ENCODE measurements at places on chromosomes 12 and 14.

GRCh38 chr12:70852416-70853150, 68.0 kb downstream of the PTPRR start:
- DNase-seq, result no peak

DNA sequence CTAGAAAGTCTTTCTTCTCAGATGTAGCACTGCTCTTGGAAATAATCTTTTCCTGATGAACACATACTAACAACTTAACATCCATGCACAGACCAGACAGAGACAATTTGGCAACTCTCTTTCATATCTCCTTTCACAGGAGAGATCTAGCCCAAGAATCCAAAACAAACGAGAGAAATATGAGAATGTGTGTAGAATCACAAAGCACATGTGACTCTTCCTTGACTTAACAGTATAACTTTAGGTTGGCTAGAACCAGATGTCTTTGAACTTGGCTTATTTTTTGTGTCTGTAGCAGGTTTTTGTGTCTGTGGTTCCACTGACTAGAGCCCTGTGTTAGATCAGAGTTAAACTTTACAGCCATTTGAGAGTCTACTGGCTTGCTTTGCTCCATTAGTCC, 114.2 kb downstream of the STXBP6 start:
- no peak for DNase-seq

- peak; percentile 57 for DNase-seq
Measured at GRCh38 chr12:69239922-69240630, 707 bp downstream of the CPSF6 start.

- no peak for DNase-seq
Measured at GRCh38 chr12:65926119-65926908, 102.0 kb downstream of the HMGA2 start.

GRCh38 chr12:31900271-31900670, 58.9 kb upstream of the RESF1 start:
- no peak for DNase-seq

- no peak for DNase-seq
Measured at GRCh38 chr14:84225268-84225667, 1304.7 kb upstream of the FLRT2 start.

- DNase-seq, result no peak
Measured at GRCh38 chr14:86221000-86221399, 691.1 kb downstream of the FLRT2 start.

- DNase-seq, result no peak
Measured at GRCh38 chr12:14618983-14619382, 51.3 kb upstream of the PLBD1 start.

DNA sequence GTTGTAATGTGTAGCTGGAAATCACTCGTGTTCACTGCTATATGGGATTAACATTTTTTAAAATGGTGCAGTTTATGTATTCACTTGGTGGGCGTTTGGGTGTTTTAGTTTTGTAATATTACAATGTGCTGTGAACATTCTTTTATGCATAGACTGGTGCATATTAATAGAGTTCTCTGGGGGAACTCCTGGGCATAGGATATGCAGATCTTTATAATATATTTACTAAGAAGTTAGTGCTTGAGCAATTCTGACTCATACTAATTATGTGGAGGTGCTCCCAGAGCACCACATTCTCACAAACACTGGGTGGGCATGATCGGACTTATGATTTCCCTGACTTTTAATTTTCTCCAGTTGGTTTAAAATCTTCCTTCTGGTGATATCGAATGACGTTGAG, 342.3 kb downstream of the PDZRN4 start:
- no peak for DNase-seq

DNA sequence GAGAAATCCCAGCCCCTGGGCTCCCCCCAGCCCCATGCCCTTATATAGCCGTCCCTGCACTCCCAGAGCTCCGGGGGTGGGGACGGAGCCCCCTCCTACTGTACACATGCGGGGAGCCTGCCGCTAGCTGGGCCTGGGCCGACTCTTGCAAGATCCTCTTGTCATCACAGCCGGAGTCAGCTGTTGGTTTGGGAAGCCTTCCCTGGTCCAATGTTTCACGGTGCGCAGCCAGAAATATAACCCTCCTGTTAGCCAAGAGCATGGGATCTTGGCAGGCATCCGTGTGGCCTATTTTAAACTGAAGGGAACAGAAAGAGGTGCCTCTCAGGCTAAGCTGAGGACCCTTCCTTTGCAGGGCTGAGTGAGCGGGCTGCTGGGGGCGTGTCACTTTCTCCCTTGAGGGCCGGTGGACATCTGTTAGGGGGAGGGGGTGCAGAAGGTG, 175.3 kb downstream of the TSPAN9 start:
- DNase-seq, result no peak

DNA sequence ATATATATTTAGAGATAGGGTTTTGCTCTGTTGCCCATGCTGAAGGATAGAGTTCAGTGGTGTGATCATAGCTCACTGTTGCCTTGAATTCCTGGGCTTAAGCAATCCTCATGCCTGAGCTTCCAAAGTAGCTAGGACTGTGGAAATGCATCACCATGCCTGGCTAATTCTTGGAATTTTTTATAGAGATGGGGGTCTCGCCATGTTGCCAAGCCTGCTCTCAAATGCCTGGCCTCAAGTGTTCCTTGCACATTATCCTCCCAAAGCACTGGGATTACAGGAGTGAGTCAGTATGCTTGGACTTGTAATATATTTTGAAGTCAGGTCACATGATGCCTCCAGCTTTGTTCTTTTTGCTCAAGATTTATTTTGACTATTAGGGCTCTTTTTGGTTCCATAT, 178.0 kb downstream of the RPAP3 start:
- DNase-seq, result no peak

DNA sequence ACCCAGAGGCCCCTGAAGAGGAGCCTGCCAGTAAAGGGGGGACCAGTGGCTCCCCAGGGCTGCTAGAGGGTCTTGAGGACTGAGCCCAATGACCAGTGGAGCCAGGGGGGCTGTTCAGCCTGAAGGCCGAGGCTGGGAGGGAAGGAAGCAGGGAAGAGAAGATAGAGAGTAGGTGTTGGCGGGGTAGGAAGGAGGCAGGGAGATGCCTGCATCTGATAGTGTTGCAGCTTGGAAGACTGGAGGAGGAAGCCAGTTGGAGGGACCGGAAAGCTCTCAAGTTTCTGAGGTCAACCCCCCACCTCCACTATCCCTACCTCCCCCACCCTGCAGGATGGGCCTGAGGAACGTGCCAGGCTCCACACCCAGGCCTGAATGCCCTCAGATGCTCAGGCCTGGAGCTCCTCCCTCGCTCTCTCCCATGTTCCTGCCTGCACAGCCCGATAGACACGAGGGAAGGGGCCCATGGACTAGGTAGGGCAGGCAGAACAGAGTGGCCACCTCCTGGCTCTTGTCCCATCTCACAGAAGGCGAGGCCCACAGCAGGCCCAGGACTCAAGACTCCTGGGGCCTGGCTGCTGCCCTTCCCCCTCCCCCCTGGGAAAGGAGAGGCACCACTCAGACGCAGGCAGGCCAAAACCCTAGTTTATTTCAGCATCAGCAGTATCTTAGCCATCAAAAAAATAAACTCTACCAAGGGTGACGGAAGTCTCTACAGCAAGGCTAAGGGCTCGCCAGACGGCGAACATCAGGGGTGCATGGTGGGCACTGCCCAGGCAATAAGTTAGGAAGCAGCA, 3.4 kb downstream of the CKB start:
- DNase-seq, result no peak

GRCh38 chr12:5013266-5013730, 30.4 kb upstream of the KCNA5 start:
- no peak for DNase-seq

DNA sequence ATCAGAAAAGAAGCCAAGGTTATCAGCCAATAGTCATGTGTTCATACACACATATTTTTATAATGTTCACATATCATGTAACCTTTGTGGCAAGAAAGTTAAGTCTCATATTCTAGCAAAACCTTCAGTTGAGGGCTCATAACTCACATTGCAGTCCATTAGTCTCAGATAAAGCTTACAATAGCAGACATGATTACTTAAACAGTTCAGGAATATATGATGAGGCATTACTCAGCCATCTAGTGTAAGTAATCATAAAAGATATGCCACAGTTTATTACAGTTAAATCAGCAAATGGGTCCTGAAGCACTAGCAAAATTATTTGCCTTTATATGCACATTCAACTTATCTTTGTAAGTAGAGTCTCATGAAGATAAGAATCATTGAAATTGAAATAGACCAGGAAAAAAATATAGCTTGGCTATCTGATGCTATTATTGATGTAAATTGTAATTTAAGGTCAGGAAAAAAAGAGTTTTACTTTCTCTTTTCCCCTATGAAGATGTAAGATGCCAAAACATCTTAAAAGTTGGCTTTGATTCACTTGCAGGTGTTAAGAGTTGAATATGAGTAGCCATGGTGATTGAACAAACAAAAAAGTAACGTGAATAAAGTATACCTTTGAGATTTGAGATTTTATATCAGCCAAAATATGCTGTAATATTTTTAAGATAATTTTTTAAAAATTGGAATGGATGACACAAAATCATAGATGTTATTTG, 537.0 kb downstream of the SLC6A15 start:
- no peak for DNase-seq

- peak; percentile 52 for DNase-seq
Measured at GRCh38 chr12:121786440-121786825, 7.1 kb downstream of the RHOF start.

GRCh38 chr12:14910090-14910915, 24.6 kb upstream of the MGP start:
- peak; percentile 38 for DNase-seq

- DNase-seq, result no peak
Measured at GRCh38 chr12:132571051-132571450, 39.3 kb downstream of the LRCOL1 start.

GRCh38 chr12:88156075-88156654, 14.1 kb downstream of the TMTC3 start:
- no peak for DNase-seq

Data from stimulated activated naive CD8-positive, alpha-beta T cell treated with anti-CD3 and anti-CD28 coated beads, Interleukin-15, Interleukin-2, amounts not matched to agents 100 U/mL and 50 U/mL, for 24 hours (primary cell).